GOT3 (cell line): ENCODE measurements at places on chromosomes 1 and 21.

GRCh38 chr1:6646499-6647148 lies 22.0 kb downstream of the THAP3 start:
- no peak for DNase-seq

GRCh38 chr1:10909697-10910680 lies 102.5 kb upstream of the TARDBP start:
- no peak for DNase-seq

DNA sequence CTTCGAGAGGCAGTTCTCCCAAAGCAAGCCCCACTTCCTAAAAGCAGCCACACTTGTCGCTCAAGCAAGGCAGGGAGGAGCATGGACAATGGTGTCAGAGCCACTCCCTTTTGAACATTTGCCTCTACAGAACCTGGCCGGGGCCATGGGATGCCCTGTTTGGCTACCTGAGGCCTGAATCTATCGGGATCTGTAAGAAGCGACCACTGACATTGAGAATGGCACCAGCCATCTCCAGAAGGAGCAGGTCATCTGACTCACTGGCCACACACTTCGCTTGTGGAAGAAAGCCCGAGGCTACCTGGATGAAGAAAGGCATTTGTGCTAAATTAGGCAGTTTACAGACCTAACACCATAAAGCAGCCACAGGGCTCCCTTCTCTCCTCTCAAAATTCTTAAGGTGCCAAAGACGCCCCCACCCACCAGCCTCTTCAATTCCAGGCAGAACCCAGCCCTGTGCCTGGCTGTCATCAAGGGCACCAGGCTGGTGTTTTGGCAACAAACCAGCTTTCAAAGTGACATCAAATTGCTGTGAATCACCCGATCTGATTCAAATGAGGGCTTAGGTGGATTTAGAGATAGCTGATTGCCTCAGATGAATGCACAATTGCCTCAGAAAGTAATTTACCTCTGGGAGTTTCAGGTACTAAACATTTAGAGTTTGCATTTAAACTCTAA lies 104.8 kb downstream of the ETS2 start:
- DNase-seq = no peak

- DNase-seq = no peak
Observed at GRCh38 chr21:44513389-44514217, 26.4 kb downstream of the KRTAP10-1 start.

- DNase-seq = no peak
Observed at GRCh38 chr1:117359561-117360289, 7.5 kb upstream of the MAN1A2 start.

DNA sequence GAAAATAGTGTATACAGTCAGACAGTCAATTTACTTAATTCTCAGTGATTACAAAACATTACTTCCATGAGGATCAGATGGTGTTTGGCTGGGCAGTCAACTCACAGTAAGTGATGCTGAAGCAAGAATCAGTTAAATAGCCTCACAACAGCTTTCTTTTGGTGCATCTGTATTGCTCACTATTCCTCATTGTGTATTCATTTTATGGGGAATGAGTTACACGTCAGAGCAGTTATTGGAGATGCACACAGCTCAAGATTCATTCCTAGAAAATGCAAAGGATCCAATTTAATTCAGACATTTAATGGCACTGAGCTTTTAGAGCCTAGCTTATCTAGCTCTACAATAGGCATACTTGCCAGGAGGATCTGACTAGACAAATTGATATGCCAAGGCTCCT lies 150.6 kb downstream of the HS2ST1 start:
- DNase-seq = no peak

DNA sequence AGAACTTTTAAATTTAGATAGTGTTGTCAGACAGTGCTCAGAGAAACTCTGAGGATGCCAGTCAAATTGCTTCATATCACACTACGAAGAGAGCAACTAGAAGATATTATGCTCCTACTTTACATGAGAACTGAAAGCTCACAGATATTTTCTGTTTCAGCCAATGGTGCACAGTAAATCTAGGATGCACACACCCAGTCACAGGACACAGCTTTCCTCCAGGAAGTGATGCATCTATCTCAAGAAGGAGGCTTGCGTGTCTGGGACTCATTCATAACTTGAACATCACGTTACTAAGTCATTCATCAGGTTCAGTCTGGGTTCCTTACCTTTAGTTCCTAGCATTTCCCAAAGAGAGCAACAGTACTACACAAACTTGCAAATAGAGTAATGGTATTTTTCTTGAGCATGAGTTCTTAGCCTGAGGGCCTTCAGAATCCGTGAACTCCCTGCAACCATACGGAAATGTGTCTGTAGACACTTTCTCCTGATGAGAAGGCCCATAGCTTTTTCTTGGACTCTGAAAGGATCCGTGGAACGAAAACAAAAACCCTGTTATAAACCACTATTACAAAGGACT lies 12.2 kb downstream of the ZNF697 start:
- no peak for DNase-seq
